ENCODE measurements at places on chromosomes 7 and 10.

DNA sequence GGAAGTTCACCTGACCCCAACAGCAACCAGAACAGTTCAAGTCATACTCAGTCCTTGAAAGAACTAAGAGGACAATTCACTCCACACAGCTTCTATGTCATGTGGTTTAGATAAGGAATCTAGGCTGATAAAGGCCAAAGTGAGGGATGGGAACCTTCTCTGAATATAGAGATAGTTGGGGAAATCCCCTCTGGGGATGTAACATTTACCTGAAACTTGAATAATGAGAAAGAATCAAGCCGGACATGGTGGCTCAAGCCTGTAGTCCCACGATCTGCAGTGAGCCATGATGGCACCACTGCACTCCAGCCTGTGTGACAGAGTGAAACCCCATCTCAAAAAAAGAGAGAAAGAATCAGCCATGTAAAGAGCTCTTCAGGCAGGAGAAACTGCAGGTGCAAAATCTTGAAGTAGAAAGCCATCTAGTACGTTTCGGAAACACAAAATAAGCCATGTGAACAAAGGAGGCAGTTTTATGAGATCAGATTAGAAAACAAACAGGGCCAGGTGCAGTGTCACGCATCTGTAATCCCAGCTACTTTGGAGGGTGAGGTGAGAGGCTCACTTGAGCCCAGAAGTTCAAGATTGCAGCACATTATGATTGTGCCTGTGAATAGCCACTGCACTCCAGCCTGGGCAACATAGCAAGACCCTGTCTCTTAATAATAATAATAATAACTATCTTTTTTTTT lies 4.5 kb upstream of the DNMBP start:
- DNase-seq, result no peak

DNA sequence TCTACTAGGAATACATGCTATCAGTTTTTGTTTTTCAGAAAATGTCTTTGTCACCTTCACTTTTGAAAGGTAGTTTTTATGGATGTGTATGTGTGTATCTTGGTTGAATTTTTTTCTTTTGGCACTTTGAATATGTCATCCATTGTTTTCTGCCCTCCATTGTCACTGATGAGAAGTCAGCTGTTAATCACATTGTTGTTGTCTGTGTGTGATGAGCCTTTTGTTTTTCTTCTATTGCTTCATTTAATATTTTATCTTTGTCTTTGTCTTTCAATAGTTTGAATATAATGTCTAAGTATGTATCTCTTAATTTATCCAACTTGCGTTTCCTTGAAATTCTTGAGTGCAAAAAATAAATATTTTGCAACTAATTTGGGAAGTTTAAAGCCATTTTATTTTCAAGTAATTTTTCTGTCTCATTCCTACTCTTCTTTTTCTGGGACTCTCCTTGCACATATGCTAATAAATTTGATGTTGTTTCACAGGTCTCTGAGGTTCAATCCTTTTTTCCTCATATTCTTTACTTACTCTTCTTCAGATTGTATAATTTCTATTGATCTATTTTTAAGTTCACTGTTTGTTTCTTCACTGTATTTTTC lies 546.9 kb upstream of the GHITM start:
- no peak for DNase-seq

DNA sequence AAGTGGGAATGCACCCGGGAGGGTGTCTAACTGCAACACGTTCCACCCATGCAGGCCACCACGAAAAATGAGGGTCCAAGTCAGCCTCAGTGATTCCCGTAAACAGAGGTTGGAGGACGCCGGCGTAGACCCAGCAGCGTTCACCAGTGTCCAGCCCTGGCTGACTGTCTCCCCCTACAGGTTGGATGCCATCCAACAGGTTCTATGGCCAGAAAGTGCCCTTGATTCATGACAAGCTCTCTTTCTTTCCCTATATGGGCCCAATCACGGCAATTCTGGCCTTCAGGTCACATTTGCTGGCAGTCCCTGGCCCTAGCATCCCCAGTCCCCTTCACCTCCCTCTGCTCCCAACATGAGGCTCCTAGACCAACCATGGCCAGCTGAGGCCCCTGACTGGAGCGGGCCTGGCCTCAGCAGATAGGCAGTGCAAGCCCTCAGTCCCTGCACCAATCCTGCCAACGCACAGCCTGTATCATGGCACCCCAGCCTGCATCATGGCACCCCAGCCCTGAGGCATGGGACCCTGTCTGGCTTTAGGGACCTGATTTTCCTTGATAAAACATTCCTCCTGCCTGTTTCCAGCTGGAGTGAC lies 227.4 kb downstream of the GRID1 start:
- no peak for DNase-seq

- DNase-seq, result no peak
Measured at GRCh38 chr7:54663186-54663585, 95.8 kb downstream of the SEC61G start.

GRCh38 chr10:4982764-4983226 lies 19.6 kb downstream of the AKR1C1 start:
- no peak for DNase-seq

GRCh38 chr7:101815826-101816594 lies 1.4 kb upstream of the CUX1 start:
- DNase-seq, result no peak

GRCh38 chr10:120387326-120387725 lies 69.7 kb upstream of the PLPP4 start:
- no peak for DNase-seq

All from stimulated activated CD8-positive, alpha-beta memory T cell treated with anti-CD3 and anti-CD28 coated beads, Interleukin-4, amount 100 ng/mL, for 4 hours (primary cell).